Skeletal muscle cell (primary cell): ENCODE measurements at places on chromosomes 5 and 9.

DNA sequence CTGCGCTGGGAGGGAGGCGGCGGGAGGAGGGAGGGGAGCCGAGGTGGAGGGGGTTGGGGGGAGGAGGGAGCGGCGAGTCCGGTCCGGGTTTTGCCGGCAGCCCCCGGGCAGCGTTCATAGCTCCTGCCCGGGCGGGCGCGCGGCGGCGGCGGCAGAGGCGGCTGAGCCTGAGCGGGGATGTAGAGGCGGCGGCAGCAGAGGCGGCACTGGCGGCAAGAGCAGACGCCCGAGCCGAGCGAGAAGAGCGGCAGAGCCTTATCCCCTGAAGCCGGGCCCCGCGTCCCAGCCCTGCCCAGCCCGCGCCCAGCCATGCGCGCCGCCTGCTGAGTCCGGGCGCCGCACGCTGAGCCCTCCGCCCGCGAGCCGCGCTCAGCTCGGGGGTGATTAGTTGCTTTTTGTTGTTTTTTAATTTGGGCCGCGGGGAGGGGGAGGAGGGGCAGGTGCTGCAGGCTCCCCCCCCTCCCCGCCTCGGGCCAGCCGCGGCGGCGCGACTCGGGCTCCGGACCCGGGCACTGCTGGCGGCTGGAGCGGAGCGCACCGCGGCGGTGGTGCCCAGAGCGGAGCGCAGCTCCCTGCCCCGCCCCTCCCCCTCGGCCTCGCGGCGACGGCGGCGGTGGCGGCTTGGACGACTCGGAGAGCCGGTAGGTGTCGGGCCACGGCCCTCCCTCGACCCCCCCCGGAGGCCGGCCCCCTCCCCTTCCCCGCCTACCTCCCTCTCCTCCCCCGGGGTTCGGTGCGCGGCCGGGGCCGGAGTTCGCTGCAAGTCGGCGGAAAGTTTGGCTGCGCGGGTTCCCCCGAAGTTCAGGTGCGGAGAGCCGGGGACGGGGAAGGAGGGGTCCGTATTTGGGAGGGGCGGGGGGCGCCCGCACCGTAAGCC lies at the start of gene CXXC5:
Gene CXXC5, plus strand, starts transcription at position 145 of the 877 bp plus-strand sequence. CDS start 32,175 bp downstream, outside the sequence.
- peak; percentile 73 for DNase-seq

GRCh38 chr9:26551971-26552370 lies 340.6 kb downstream of the CAAP1 start:
- DNase-seq = no peak

GRCh38 chr9:92613268-92614122 lies 56.4 kb downstream of the IPPK start:
- DNase-seq = no peak

- no peak for DNase-seq
These were observed 173.4 kb downstream of the GOLPH3 start for GRCh38 chr5:32000731-32001130.

GRCh38 chr5:156400231-156400986 lies 73.4 kb downstream of the SGCD start:
- DNase-seq = no peak

GRCh38 chr9:7388755-7389154 lies 410.8 kb downstream of the DMAC1 start:
- no peak for DNase-seq

DNA sequence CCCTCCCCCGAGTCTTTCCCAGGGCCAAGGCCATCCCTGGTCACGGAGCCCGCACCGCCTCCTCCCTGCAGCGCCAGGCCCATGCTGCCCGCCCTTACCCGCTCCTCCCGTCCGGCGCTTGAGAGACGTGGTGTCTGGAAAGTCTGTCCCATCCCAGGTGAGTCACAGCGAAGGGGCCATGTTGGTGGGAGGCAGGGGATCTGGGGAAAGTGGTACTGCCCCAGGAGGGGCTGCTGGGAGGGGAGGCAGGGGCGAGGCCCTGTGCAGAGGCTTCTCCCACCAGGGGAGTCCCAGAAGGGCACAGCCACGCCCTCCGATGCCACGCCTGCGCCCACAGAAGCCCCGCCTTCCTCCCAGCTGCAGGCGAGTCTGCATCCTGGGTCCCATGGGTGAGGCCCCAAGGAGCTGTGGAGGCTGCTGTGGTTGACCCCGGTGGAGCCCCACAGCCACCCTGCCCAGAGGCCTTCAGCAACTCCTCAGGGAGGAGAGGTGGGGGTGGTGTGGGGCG lies 107.0 kb upstream of the PPP1R26 start:
- no peak for DNase-seq

DNA sequence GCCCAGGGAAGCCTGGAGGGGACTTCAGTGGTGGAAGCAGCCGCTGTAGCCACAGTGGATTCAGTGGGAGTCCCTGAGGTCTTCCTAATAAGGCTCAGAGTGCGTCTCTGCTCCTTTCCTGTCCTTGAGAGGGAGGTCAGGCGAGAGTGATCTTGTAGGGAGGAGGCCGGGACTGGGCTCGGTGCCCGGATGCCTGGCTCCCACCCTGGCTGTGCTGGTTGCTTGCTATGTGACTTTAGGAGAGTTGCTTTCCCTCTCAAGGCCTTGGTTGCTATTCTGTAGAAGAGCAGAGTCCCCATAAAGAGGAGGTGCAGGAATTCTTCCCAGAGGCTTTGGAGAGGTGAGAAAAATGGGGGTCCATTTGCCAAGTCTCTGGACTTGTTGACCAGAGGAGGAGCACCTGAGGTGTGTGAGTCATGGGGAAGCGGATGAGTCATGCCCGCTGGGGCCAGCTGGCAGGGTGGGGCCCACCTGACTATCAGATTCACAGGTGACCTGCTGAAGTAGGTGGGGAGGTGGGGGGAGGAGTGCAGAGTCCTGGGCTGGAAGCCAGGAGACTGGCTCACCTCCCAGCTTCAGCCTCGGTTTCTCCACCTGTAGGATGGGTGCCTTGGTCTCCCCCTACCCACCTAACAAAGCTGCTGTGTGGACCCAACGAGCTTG lies 13.8 kb downstream of the GSN start:
- DNase-seq = no peak

DNA sequence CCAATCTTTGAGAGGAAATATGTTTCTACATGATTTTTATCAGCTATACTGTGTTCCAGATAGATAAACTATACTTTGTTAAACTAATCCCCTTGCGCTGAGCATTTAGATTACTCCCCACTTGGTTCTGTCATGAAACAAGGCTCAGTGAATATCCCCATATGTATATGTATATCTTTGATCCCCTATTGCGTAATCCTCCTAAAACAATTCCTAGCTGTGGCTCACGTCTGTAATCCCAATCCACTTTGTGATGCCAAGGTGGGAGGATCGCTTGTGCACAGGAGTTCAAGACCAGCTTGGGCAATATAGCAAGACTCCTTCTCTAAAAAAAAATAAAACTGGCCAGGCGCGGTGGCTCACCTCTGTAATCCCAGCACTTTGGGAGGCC lies 2.7 kb downstream of the PHYHD1 start:
- DNase-seq = no peak

GRCh38 chr9:87884578-87885459 lies 2.1 kb downstream of the SPATA31E1 start:
- DNase-seq = no peak

- no peak for DNase-seq
These were observed 13.7 kb downstream of the SYK start for GRCh38 chr9:90815183-90815943.

DNA sequence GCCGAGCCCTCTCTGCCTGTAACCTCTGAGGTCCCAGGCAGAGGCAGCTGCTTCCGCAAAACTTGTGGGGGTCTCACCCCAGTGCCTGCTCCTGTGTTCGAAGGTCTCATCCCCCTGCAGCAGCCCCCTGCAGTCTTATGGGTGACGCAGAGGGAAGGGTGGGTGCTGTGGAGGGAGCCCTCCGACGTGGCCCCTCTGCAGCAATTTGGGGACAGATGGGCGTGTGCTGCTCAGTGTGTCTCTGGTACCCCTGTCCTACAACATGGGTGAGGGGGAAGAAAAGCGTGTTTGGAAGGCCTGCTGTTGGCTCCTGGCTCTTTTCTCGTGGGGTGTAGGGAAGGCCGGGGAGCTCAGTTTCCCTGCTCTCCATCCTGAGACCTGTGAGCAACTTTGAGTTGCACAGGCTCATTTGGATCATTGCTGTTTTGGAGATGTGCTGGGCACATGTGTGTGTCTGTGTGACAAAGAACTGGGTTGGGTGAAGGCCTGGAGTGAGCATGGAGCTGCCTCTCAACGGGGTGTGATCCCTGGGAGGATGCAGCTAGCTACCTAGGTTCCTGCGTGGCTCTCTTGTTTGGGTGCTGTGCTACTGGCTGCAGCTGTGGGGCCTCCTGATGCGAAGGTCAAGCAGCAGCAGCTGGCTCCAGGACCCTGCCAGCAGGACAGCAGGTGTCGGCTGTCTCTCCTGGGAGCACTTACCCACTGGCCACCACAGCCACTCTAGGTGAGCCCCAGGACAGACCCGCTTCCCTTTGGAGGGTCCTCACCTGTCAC lies 179.6 kb upstream of the PITX1 start:
- no peak for DNase-seq

DNA sequence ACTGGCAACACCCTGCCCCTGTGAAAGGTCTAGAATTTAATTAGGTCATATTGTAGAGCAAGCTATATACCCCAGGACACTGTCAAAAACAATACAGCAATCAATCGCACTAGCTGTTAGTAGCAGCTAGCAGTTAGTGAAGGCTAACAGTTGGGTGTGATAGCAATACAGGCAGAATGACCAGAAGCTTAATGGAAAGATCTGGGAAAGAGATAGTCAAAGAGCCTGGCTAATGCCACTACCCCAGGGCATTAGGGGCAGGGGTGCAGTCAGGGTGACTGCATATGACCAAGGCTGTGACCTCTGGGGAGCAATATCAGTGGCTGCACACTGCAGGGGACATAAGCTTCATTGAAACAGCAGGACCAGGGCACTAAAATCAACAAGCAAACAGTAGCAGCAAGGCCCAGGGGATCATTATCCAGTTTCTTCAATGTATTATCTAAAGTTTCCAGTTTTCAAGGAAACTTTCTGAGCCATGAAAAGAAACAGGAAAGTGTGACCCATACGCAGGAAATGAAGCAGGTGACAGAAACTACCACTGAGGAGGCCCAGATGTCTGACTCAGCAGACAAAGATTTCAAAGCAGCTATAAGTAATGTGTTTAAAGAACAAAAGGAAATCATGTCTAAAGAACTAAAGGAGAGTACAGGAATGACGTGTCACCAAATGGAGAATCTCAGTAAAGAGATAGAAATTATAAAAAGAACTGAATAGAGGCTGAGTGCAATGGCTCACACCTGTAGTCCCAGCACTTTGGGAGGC lies 82.4 kb downstream of the ZNF354C start:
- DNase-seq = peak; percentile 23

DNA sequence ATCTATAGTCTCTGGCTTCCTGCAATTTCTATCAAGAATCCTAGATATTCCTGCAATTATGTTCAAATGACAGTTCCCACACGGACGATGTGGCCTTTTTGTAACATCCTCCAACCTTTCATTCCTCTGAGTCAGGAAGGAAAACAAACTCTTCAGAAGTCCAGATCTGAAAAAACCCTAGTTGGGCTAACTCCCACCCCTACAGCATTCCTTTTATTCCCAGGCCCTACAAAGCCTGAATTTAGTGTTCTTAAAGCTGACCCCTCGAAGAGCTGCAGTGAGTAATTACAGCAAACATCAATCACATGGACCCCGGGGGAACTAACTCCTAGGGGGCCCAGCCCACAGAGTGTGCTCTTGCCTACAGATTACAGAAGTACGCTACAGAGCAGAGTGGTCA lies 99.7 kb downstream of the SERINC5 start:
- peak; percentile 31 for DNase-seq

GRCh38 chr9:74493512-74493911 lies 3.6 kb upstream of the RORB start:
- DNase-seq = no peak

GRCh38 chr5:105696440-105696839 lies 1974.3 kb downstream of the EFNA5 start:
- DNase-seq = no peak

DNA sequence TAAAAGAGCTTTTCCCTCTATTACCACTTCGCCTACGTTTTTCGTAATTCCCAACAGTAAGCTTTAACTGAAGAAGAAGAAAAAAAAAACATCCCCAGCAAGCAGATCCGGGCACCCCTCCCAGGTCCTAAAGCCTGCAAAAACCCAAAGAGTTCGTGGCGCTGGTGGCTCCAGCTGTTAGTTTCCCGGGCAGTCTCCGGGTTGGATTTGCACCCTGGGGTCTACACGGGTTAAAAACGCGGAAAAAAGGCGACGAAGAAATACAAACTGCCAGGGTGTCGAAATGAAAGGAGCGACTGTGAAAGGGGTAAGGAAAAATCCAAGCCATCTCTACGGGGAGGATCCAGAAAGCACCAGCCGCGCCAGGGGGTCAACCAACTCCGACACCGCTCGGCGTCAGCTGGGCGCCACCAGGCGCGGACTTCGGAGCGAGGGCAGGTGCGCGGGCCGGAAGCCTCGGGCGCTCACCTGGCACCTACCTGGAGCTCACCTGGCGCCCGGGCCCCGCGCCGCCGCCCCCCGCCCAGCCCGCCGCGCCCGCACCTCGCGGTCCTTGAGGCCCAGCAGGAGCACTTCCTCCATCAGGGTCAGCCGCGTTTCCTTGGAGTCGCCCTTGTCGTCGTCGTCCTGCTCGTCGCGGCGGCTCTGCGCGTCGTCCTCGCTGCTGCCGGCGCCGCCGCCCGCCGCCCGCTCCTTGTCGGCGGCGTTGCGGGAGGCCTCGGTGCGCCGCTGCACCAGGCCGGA lies 680 bp downstream of the GOLPH3 start:
- DNase-seq = no peak

GRCh38 chr5:89883967-89884366 lies 525.6 kb downstream of the CETN3 start:
- no peak for DNase-seq

GRCh38 chr9:99590840-99591239 lies 230.8 kb upstream of the NR4A3 start:
- no peak for DNase-seq

- peak; percentile 67 for DNase-seq
These were observed 92.3 kb downstream of the HSD17B3 start for GRCh38 chr9:96209407-96210271.

DNA sequence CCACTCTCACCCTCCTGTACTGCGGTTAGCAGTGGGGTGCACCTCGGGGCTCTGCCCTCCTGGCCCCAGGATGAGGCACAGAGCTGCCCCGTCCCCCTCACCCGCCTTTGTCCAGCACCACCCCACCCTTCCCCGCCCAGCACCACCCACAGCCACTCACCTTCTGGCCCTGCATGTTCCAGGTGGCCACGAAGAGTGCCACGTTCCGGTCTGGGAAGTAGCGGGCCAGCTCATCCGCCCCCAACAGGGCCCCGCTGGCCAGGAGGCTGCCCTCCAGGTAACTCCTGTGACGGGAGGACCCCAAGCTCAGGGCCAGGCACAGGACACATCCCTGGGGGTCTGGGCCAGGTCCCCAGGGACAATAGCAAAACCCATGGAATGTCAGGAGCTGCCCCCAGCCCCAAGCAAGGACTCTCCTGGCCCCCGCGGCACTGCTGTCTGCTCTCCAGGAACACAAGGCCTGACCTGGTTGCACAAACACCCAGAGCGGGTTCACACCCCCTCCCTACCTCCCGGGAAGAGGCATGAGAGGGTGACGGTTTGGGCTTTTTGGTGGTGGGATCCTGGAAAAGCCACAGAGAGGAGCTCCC lies 5.0 kb downstream of the INPP5E start:
- DNase-seq = no peak

- DNase-seq = no peak
These were observed 193.4 kb upstream of the NR4A3 start for GRCh38 chr9:99628285-99628684.

- DNase-seq = no peak
These were observed 5.8 kb downstream of the CCDC187 start for GRCh38 chr9:136297766-136298735.
